ENCODE measurements at places on chromosomes 4 and X. TPM values are rescaled to one million over a fixed set of nuclear protein-coding genes. Genes with fewer than 3 reads are reported as not detected.
A peak's percentile ranks its signal among the peaks of the same experiment; 100 is the strongest.

GRCh38 chrX:127888767-127889166 lies 163.4 kb downstream of the ACTRT1 start:
- no peaks in the 10 kb centered on the region for H3K36me3 ChIP-seq
- H3K27ac ChIP-seq, result no peak overlapping the region
- H3K27me3 ChIP-seq, result no peaks in the 10 kb centered on the region
- H3K4me1 ChIP-seq, result no peaks in the 10 kb centered on the region
- no peak overlapping the region for H3K4me3 ChIP-seq

Gene HTR2C
- not detected for total RNA-seq

GRCh38 chr4:15562114-15562513 lies 92.4 kb downstream of the CC2D2A start:
- no peaks in the 10 kb centered on the region for H3K27me3 ChIP-seq
- no peak overlapping the region for H3K27ac ChIP-seq
- H3K4me1 ChIP-seq, result no peaks in the 10 kb centered on the region
- no peaks in the 10 kb centered on the region for H3K36me3 ChIP-seq
- H3K4me3 ChIP-seq, result no peak overlapping the region

- DNase-seq, result no peak
- H3K4me3 ChIP-seq, result no peak overlapping the region
Measured at GRCh38 chr4:66842026-66842723, 703.1 kb downstream of the CENPC start.

DNA sequence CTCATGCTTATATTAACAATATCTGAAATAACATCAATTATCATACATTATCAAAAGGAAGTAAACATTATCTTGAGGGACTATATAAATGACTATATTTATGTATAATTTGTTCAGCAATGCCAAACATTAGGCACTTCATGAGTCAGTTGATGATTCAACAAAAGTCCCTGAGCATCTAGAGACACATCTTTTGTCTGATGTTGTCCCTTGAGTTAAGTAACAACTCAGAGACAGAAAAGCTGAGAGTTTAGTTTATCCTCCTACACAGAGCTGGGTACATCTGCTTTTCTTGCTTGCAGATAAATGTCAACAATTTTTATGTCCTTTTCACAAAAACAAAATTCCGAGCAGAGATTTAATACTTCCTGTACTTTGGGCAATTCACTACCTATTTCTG lies 311.1 kb downstream of the INPP4B start:
- H3K27me3 ChIP-seq, result no peaks in the 10 kb centered on the region
- H3K4me1 ChIP-seq, result no peaks in the 10 kb centered on the region
- H3K4me3 ChIP-seq, result no peak overlapping the region
- DNase-seq, result no peak
- no peaks in the 10 kb centered on the region for H3K36me3 ChIP-seq
- no peak overlapping the region for H3K27ac ChIP-seq

DNA sequence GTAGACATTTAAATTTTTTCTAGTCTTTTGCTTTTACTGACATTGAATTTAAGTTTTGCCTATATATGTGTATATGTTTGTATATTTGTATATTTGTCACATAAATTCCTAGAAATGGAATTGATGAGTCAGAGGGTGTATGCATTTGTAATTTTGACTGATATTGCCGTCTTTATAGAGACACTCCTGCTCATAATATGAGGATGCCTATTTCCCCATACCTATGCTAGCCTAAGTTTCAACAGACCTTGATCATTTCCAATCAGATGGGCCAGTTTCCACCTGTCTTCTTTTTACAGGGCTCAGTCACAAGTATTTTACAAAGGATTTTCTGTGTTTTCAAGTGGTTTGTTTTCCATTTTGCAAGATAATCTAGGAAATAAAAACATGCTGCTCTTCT lies 10.8 kb downstream of the PDLIM5 start:
- H3K27me3 ChIP-seq, result no peaks in the 10 kb centered on the region
- H3K4me3 ChIP-seq, result no peak overlapping the region
- H3K4me1 ChIP-seq, result no peaks in the 10 kb centered on the region
- H3K36me3 ChIP-seq, result no peaks in the 10 kb centered on the region
- H3K27ac ChIP-seq, result no peak overlapping the region
- DNase-seq, result no peak

- H3K4me1 ChIP-seq, result no peaks in the 10 kb centered on the region
- H3K36me3 ChIP-seq, result no peaks in the 10 kb centered on the region
- H3K27me3 ChIP-seq, result no peaks in the 10 kb centered on the region
- H3K27ac ChIP-seq, result no peak overlapping the region
- DNase-seq, result no peak
Measured at GRCh38 chr4:126736133-126736518, 896.6 kb upstream of the INTU start.

- DNase-seq, result no peak
- H3K4me3 ChIP-seq, result no peak overlapping the region
- no peaks in the 10 kb centered on the region for H3K36me3 ChIP-seq
- no peak overlapping the region for H3K27ac ChIP-seq
- no peaks in the 10 kb centered on the region for H3K27me3 ChIP-seq
- H3K4me1 ChIP-seq, result no peaks in the 10 kb centered on the region
Measured at GRCh38 chr4:67933038-67933437, 30.3 kb downstream of the TMPRSS11A start.

DNA sequence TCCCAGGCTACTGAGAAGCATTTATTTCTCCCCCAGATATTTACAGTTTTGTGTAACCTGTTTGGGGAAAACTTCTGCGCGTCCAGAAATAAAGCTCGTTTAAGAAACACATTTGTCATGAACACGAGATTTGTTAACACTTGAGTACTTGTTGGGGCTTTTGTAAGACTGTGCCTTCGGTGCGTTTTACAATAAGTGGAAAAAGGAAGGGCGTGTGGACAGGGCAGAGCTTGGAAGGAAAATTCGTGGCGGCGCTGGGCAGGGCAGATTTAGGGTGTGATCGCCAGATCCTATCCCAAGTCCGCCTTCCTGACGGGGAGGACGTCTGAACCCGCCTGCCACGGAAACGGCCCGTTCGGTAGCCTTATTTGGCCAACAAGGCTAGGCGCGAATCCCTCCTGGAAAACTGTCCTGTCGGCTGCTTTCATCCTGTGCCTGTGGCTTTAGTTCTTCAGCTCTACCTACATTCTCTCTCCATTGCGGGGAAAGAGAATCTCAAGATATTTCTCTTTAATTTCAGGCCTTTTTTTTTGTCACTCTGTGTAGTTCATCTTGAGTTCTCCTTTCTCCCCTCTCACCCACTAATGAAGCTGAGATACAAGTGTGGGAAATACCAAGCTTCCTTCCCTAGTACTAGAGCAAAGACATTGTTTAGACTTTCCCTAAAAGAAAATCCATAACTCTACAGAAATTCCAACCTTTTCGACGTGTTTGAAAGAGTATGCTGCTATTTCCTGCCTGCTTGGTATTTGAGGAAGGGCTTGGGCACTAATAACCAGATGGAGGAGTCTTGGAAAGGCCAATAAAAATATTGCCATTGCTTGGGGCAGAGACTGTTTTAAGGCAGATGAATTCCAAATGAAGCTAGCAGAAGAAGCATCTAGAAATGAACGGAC lies 982 bp downstream of the PDLIM5 start:
- peak overlapping the region; percentile 98 for H3K27ac ChIP-seq
- peaks cover 4% of the 10 kb centered on the region for H3K36me3 ChIP-seq
- peak; percentile 90 for DNase-seq
- H3K4me3 ChIP-seq, result peak overlapping the region; percentile 99
- H3K4me1 ChIP-seq, result peaks cover 26% of the 10 kb centered on the region

GRCh38 chrX:110168585-110168984 lies 149.3 kb downstream of the AMMECR1 start:
- no peaks in the 10 kb centered on the region for H3K36me3 ChIP-seq
- H3K4me3 ChIP-seq, result no peak overlapping the region
- H3K27me3 ChIP-seq, result no peaks in the 10 kb centered on the region
- no peak for DNase-seq

All from heart left ventricle (tissue), 16 donors.